Activated CD4-positive, alpha-beta T cell treated with anti-CD3 and anti-CD28 coated beads, Interleukin-2, amount 10 ng/mL, durations not matched to agents 7 days and 5 days (primary cell): ENCODE measurements at places on chromosomes 16 and 17.

GRCh38 chr16:30567991-30568638 lies 3.4 kb downstream of the ZNF688 start:
- peak; percentile 73 for DNase-seq

DNA sequence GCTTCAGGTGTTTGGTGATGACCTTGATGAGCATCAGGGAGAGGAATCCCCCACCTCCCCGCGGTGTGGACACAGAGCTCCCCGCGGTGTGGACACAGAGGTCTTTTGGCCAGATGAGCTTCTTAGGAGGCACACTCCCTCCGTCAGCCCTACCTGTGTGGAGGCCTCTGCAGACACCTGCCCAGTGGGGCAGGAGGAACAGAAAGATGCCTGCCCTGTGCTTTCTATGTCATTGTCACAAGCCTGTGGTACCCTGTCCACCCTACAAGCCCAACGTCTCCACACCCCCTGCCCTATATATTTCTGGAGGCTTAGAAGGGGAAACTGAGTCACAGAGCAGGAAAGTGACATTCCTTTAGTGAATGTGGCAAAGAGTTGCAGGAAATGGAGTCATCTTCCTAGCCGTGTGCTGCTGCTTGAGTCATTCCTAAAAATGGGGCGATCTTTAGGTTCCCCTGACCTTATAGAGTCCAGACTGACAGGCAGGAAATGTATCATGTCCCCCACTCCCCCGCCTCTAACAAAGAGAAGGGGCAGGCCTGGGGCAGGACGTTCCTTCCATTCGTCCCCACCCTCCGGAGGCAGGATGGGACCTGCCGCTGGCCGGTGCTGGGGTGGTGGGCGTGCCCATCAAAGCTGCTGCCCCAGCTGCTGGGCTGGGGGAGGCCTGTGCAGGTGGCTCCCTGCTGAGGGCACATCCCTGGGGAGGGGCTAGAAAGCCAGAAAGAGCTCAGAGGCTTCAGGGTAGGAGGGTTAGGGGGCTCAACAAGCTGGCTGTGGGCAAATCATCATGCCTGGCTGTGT lies 1.0 kb upstream of the C16orf74 start:
- DNase-seq = no peak

DNA sequence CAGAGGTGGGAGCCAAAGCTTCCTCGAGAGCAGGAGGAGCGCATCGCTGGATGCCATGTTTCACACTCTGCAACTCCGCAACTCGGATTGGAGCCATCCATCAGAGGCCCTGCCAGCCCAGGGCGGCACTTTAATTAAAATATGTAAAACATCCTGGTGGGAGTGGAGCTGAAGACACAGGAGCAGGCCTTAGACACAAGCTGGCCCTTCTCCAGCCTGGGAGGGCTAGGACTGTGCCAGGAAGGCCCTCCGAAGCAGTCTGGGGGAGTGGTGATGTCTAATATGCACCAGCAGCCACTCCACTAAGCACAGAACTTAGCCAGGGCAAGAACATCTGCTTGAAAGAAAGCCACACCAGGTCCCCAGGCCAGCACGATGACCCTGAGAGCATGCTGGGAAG lies 5.8 kb upstream of the CCDC182 start:
- DNase-seq = no peak

DNA sequence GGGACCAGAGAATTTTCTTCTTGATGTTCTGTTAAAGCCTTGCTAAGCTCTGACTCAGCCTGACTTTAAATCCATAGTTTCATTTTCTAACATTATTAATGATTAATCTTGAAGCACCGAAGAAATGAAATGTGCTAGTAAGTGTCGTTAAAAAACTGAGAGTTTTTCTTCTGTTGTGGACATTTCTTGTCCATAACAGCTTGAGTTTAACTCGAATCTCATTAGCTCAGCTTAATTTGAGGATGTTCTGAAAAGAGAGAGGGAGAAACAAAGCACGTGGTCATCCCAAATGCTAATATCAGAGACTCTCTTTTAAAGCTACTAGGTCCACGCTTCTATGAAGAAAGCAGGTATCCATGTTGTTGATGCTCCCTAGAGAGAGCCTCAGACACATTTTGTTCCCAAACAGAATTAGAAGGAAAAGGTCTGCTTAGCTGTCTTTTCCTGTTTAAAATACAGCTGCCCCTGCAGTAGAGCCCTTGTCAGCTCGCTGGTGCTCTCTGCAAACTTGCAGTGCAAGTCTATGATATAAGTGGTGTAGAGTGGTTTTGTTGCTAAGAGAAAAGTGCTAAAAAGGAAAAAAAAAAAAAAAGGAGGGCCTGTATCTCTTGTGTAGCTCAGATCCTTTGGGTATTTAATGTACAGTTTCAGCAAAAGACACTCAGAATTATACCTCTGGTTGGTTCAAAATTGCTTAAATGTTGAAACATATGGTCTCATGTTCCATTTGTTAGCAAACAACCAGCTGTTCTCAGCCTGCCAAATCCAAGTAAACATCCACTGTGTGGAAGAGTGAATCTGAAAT lies 191.1 kb upstream of the TBX2 start:
- no peak for DNase-seq

GRCh38 chr16:66840883-66841282 lies 3.3 kb upstream of the CA7 start:
- no peak for DNase-seq

DNA sequence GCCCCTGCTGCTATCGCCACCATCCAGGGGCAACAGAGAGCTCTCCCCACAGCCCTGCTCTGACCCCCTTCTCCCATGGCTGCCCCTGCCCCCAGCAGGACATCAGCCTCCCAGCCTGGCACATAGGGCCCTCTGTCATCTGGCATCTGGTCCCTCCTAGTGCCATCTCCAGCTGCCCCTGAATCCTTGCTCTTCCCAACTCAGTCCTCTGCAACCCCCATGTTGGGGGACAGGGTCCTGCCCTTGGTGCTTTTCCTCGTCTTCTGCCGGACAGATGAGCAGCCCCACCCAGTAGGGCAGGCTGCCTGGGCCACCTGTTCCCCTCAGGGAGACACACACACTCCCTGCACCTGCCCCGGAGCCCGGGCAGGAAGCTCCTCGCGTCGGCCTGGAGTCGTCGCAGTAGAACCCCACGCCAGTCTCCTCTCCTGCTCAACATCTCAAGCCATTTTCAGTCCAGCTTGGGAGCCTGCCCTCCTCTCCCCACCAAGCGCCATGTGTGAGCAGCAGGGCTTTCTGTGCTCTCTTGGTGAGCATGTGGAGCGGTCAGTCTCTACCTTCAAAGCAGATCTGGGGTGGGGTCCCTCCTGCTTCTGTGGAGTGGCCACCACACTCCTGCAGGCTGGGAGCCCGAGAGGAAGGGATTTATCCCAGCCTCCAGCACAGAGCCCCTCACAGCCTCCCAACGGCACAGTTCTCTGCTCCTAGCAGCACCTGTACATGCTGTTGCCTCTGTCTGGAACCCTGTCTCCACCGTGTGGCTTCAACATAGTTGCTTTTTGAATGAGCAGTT lies 28.2 kb downstream of the TNFRSF13B start:
- no peak for DNase-seq

- no peak for DNase-seq
Measured at GRCh38 chr17:78524870-78525510, 52.2 kb downstream of the DNAH17 start.

GRCh38 chr16:20899477-20900298 lies 470 bp downstream of the DCUN1D3 start:
- DNase-seq = peak; percentile 19

DNA sequence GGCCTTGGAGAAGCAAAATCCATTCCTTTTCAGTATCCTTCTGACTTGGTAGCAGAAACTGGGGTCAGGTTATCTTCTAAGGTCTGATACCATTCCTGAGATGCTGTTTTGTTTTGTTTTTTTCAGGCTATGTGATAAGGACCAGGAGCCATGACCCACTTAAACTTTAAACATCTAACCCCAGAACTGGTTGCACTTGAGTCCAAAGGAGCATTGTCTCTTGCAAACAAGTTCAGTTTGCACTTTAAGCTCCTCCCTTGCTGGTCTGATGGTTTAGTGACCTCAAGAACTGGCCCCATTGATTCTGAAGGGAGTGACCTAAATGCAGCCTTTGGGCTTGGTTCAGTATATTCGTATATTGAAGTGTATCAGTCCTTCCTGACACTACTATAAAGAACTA lies 75.2 kb downstream of the ERCC4 start:
- no peak for DNase-seq

- no peak for DNase-seq
Measured at GRCh38 chr17:65780111-65780510, 218.7 kb upstream of the AXIN2 start.

DNA sequence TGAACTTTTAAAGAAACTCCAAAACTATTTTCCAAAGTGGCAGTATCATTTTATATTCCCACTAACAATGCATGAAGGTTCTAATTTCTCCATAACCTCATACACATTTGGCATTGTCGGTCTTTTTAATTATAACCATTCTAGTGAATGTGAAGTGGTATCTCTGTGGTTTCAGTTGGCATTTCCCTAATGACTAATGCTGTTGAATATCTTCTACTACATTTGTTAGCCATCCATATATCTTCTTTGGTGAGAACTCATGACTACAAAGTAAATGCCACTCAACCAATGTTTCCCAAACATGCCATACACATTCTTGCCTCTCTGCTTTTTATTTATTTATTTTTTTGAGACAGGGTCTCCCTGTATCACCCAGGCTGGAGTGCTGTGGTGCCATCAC lies 31.7 kb upstream of the TAOK1 start:
- DNase-seq = no peak

DNA sequence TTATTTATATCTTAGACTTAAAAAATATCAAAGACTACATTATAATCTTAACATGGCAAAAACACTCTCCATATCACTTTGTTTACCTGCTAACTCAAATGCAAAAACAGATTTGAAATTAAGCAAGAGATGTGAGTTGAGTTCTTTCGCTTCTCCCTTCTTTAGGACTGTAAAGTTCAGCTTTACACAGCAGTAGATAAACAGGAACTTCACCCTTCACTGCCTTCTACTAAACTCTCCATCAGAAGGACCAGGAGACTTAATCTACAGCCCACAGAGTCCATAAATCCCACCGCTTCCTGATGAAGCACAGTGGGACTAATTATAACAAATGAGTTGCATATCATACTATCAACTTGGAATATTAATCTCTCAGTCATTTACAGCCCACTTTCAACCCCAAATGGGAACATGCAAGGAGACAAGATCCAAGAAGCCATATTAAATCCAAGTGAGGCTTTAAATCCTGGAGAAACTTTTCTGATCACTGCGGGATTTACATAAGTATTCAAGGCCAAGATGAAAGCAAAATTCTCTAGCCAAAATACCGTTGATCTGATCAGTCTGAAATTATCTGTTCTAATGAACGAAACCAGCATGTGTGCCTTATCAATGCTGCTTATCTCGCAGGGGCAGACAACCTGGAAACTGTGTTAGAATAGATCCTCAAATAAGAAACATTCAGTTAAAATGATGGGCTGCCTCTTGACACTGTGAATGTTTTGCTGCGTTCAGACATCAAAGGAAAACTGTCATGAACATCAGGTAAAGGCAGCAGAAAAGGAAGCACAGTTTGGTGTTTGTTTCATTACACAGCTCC lies 1.6 kb downstream of the AMFR start:
- DNase-seq = peak; percentile 20

GRCh38 chr17:56679115-56679776 lies 85.7 kb downstream of the NOG start:
- DNase-seq = peak; percentile 20

GRCh38 chr16:78778101-78779004 lies 678.9 kb downstream of the WWOX start:
- DNase-seq = peak; percentile 45

GRCh38 chr17:49439673-49440571 lies 25.2 kb upstream of the PHB1 start:
- no peak for DNase-seq

GRCh38 chr17:78383725-78384471 lies 5.4 kb downstream of the PGS1 start:
- DNase-seq = peak; percentile 41

GRCh38 chr17:17221329-17221728 lies 15.2 kb upstream of the PLD6 start:
- DNase-seq = no peak

GRCh38 chr16:54697677-54698076 lies 233.0 kb upstream of the IRX5 start:
- no peak for DNase-seq

DNA sequence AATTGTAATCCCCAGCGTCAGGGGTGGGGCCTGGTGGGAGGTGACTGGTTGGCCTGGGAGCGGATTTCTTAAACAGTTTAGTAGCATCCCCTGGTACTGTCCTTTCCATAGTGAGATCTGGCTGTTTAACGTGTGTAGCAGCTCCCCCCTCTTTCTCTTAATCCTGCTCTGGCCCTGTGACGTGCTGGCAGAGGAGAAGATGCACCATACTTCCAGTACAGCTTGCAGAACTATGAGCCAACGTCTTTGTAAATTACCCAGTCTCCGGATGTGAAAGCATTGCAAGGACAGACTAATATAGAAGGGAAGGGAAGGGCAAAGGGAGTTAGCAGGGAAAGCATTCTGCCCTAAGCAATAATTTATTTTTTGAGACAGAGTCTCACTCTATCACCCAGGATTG lies 83.9 kb downstream of the RMI2 start:
- no peak for DNase-seq

GRCh38 chr17:44765965-44766364 lies 7.2 kb downstream of the ADAM11 start:
- DNase-seq = no peak

- peak; percentile 30 for DNase-seq
Measured at GRCh38 chr16:5615868-5616642, 518.5 kb upstream of the EEF2KMT start.

GRCh38 chr17:52048137-52048898 lies 110.2 kb downstream of the CA10 start:
- DNase-seq = no peak

- DNase-seq = peak; percentile 71
Measured at GRCh38 chr17:74864866-74865395, 5.2 kb upstream of the GRIN2C start.

DNA sequence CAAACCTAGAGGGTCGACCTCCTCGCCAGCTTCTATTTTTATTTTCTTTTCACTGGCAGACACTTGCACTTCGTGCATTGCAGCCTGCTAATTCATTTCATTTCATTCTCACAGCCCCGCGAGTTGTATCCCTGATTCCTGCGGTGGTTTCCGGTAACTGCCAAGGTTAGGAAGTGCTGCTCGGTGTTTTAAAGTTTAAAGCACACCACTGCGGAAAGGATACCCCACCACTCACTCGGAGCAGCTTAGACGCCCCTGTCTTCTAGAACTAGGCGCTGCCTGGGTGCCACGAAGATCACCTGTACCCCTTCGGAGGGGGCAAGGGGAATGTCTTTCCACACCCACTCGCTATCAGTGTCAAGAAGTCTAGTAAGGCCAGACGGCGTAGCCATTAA lies 509 bp downstream of the CNEP1R1 start:
- peak; percentile 37 for DNase-seq

- no peak for DNase-seq
Measured at GRCh38 chr17:27386206-27387075, 69.8 kb upstream of the KSR1 start.
